ENCODE measurements at places on chromosomes 7 and 10.

DNA sequence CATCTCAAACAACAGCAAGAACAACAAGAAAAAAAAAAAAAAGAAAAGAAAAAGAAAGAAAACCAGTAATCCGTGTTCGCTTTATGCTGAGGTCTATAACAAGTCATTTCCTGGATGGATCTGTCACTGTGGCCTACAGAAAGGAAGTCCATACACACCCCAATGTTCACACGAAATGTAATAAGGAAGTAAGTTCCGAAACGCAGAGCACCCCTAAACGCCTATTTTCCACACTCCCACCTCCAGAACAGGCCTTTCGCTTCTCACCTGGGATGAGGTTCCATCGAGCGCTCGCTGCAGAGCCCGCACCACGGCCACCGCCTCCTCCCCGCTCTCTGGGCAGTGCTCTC is 735 bp downstream of the ZNF394 start:
- DNase-seq, result peak; percentile 58

DNA sequence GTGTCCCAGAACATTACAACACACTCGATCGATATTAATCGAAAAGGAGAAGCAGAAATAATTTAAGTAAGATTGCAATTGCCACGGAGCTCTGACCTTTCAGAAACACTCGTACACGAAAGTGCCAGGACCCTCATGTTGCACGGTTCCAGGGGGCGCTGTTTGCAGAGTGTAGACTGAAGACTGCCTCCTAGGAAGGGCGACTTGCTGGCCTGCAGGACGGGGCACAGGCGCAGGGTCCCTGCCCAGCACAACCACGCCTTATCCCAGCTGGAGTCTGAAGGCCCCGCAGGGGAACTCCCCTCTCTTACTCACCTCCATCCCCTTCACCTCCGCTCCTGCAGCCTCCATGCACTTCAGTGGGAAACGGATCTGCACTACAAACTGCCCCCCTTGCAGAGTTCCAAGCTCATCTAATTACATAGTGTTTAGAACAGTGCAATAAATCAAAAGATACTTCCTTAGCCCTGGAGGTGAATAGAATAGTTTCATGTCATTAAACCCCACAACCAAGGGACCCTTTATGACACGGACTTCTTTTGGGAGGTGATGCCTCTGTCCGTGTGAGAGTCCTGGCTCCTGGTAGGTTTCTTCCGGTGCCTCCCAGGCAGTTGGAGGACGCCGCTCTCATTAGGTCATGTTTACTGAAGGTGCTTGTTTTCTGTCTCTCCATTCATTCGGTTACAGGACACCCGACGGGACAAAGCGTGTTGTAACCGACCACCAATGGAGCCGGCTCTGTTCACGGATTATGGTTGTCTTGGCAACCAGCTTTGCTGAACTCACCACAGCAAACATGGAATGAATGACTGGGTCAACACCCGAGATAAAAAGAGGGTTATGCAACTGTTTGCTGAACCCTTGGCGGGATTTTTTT is 262.2 kb downstream of the BAMBI start:
- peak; percentile 5 for DNase-seq

DNA sequence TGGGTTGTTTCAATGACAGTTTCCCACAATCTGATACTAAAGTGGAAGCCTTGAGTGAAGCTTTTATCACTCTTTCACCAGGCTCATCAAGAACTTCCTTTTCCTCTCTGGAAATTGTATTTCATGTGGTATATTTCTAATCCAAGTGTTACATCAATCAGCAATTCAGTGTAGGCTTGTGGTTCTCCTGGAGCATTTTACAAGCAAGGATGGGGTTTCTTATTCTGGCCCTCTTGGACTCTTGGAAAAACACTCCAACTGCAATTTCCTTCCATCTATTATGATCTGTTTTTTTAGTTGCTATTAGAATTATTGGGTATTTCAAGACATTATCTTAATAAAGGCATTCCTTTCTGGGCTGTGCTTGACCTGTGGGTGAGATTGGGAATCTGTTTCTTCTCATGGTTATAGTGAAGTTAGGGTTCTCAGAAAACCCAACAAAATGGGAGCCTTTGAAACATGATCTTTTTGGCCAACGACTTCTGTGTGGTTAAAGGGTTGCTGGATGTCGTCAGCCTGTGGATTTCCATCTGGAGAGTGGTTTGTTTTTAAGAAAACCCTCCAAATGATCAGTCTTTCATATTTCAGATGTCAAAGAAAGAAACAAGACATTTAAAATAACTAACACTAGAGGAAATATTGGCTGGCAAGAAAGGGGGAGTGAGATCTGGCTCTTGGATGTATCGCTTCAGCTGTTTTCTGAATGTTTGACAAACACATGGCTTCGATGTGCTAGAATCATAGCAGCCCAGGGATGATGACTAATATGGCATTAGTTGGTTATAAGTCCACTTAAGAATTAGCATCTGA is 540.2 kb downstream of the LRMDA start:
- peak; percentile 19 for DNase-seq

DNA sequence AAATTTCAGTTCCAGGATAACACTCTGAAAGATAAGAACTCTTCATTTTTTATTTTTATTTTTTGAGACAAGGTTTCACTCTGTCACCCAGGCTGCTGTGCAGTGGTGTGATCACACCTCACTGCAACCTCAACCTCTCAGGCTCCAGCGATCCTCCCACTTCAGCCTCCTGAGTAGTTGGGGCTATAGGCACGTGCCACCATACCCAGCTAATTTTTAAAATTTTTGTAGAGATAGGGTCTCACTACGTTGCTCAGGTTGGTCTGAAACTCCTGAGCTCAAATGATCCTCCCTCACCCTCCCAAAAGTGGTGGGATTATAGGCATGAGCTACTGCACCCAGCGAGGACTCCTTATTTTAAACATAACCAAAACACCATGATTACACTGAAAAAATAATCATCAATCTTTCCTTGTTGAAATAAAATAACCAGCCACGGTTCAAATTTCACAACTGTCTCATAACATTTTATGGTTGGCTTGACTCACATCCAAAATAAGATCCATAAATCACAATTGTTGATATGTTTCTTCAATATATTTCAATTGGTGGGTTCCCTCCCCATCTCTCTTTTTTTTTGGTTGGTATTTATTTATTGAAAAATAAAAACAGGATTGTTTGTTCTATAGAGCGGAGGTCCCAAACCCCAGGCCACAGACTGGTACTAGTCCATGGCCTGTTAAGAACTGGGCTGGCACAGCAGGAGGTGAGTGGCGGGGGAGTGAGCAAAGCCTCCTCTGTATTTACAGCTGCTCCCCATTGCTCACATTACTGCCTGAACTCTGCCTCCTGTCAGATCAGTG is 60.1 kb upstream of the FAM171A1 start:
- no peak for DNase-seq

GRCh38 chr7:16023046-16023445 is 336.6 kb upstream of the MEOX2 start:
- DNase-seq, result no peak

DNA sequence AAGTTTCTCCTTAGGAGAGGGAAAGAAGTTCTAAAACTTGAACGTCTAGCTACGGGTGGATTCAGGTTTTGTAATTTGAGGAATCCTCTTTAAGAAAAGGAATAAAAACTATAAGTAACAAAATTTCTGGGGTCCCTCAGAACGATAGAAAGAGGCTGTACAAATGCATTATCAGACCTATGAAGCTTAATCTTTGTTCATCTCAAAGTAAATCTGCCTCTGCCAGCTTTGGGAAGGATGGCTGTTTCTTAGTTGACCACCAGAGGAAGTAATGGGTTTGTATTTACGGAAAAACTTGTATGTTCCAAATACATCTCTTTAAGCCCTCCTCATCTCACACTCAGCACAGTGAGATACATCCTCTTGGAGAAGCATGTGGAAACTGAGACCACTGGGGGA is 864 bp downstream of the PSTK start:
- peak; percentile 75 for DNase-seq

DNA sequence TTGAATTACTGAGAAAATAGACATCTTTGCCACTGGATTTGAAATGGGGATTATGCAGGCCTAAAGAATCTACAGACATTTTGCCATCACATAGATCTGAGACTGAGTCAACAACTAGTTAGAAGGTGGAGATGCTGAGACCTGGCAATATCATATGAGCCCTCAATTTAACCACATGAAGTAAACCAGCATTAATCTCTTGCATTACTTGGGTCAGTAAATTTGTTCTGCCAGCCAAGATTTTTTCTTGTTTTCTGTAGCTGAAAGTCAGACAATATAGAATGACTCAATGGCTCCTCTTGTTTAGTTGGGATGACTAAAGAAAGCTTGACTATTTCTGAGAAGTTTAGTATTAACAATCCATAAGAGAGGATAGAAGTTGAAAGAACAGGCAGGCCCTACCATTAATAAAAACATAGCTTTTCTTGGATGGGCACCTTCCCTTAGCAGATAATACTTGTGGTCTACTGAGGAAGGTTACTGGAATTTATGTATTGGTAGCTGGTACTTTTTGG is 396.7 kb upstream of the SORCS1 start:
- DNase-seq, result no peak

- no peak for DNase-seq
Measured at GRCh38 chr7:137999496-138000080, 2.3 kb downstream of the CREB3L2 start.

GRCh38 chr10:114487815-114488536 is 83.7 kb upstream of the AFAP1L2 start:
- DNase-seq, result no peak

GRCh38 chr10:5987747-5988146 is 10.4 kb upstream of the IL15RA start:
- DNase-seq, result peak; percentile 48

- no peak for DNase-seq
Measured at GRCh38 chr10:121590772-121591171, 7.5 kb downstream of the FGFR2 start.

DNA sequence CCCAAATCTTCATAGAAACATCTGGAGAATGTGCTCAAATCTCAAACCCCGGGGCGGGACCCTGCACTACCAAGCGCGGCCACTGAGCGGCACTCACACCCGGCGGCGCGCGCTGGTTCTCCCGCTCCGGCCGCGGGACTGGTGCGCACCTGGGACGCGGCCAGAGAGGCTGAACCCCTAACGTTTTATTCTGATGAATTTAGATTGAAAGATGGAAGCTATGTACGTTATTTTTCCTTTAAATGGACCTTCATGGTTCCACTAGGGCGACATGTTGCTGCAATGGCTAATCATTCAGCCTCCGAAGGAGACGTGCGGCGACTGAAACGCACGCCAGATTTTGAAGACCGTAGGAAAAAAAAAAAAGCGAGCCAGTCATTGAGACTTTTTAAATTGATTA is 107.0 kb upstream of the INSIG1 start:
- peak; percentile 57 for DNase-seq

DNA sequence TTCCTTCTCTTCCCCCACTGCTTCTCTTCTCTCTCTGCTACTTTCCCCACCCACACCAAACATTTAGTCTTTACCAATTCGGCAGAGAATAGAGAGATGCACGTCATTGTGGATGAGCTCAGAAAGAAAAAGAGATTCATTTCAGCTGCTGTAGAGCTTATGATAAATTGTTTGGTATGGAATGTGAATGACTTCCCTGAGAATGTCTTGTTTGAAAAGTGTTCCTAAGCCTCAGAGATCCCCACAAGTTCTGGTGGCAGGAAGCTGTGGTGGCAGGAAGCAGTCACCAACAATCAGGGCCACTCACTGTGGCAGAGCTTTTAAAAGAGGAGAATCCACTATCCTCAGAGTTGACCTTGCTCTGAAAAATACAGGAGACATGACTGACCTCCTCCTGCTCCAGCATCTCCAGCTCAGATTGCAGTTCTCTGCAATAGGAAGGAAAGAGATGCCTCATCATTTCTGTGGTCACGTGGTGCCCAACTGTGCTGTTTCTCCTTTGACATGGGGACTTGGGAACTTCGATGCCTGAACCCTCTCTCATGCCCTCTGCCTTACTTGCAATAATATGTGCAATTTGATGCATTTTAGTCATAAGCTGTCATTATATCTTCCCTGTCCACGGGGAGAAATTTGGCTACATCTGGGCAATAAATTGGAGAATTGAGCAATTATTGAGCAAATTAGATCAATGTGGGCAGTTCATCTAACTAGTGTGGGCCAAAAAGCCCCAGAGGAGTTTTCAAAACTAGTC is 76.5 kb downstream of the BMPER start:
- DNase-seq, result no peak

DNA sequence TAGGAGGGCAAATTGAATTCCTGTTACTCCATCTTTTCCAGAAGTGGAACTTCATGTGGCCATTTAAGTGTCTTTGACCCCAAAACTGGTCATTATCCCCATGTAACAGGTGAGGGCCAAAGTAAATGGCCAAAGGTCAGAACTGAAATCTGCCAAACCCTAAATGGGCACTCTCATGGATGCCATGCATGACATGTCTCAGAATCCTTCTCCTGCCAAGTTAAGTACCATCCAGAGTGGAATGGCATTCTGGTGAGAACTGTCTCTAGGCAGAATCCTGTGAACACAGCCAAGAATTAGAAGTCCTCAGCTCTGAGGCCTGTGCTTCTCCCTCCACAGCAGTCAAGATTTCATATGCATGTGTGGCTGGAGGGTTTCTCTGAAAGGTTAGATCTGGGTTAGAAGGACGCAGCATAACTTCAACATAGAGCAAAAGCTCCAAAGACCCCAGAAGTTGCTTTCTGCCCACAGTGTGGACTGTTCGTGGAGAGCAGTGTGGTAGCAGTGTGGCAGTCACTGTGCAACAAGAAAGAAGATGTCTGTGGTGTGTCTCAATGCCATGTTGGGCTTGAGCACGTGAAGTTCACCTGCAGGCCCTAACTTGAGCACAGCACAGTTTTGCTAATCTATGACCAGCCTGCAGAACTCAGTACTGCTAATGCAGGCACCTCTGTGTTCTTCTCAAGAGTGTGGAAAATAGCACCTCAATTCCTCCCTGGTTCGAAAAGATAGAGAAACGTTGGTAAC is 121.3 kb downstream of the ADCY1 start:
- no peak for DNase-seq

DNA sequence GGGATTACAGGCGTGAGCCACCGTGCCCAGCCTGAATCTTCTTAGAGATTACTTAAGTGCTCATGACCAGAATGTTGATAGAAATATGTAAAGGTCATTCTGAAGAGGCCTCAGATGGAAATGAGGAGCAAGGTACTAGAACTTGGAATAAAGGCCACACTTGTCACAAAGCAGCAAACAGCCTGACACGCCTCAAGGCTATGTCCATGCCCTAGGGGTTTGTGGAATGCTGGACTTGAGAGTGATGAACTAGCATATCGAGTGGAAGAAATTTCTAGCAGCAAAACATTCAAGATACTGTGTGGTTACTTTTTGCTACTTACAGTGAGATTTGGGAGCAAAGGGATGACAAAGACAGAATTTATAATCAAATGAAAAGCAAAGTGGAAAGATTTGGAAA is 39.0 kb downstream of the ZNF438 start:
- DNase-seq, result no peak

GRCh38 chr10:22333975-22334282 is 11.4 kb upstream of the SPAG6 start:
- no peak for DNase-seq

- DNase-seq, result no peak
Measured at GRCh38 chr10:218798-219197, 83.5 kb downstream of the ZMYND11 start.
